ENCODE measurements at places on chromosomes 4 and X. TPM values are rescaled to one million over a fixed set of nuclear protein-coding genes. Genes with fewer than 3 reads are reported as not detected.

The ANXA5 gene
- total RNA-seq, result 64.1 TPM

DNA sequence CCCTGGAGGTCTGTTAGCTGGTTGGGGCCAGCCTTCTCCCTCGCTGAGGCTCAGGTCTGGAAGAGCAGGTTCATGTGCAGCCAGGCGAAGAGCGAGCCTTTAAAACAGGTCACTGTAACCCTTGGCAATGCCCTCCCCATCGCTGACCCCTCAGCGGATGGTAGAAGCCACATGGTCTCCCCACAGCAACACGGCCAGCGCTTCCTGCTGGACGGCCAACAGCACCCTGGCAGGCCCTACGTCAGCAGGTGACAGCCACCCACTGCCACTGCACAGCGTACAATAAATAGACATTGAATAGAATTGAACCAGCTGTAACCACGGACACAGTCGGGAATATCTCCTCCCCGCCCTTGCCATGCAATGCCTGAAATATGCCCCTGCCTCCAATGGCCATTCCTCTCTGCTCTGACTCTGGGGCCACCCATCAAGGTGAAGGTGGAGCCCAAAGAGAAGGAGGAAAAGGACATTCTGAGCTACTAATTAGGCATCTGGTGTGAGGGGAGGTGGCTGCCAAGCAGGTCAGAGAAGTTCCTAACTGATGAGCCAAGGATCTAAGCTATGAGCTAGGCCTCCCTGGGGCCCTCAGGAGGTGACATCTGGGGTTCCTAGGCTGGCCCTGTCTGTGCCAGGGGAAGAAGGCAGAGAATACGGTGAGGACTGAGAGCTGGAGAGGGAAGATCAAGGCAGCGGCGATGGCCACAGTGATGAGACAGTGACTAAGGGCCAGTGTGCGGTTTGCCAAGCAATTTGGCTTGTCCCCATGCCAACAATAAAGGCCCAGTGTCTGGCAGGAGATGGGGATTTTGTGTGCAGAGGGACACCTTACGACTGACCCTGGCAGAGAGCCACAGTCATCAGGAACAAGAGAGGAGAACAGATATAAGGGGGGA is 202.3 kb downstream of the BCOR start:
- no peak for DNase-seq

DNA sequence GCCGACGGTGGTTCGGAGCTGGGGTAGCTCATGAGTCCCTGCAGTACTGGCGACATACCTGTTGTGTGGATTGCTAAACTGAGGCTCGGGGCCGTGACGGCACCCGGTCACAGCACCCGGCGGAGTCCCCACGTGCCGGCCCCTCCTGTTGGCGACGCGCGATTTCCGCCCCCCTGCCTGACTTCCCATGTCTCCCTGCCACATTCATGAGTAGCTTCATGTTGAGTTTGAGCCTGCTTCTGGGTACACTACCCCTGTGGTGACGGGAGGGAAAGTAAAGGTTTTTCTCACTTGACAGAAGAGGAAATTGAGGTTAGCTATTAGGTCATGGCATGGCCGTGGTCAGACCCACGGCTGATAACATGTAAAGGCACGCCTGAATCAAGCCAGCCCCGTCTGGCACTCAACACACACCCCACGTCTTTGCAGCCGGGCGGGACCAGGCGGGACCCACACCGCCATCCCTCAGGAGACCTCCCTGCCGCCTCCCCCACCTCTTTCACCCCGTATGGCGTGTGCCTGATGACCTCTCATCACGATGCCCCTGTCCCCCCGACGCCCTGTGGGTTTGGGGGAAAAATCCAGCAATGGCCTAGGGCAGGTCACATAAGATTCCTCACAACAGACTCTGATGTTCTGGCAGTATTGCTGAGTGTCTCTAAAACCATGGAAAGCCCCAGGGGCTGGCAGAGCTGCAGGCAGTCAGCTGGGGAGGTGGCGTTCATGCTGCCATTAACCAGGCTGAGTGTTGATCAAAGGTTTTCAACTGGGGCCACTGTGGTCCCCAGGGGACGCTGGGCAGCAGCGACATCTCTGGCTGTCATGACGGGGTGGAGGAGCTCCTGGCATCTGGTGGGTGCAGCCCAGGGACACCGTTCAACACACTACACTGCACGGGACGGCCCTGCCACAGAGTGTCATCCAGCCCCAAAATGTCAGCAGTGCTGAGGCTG is 29.2 kb downstream of the P2RY8 start:
- no peak for DNase-seq

DNA sequence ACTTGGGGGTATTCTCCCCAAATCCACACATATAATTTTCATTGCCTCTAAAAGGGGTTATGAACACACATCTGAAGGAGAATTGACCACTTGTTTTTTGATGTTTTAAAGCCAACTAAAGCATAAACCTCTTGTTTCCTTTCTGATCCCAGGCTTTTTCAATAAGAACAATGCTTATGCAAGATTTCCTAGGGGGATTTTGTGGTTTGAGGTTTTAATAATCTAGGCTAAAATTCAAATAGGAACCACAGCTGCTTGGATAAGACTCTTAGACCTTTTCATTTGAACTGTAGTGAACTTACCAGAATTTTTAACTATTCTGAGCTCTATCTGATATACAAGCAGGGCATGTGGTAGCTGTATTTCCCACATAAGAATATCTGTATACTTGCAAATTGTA is 651.1 kb downstream of the ANKRD50 start:
- no peak for DNase-seq

GRCh38 chr4:588351-588849 is 12.3 kb upstream of the TMEM271 start:
- DNase-seq, result no peak

DNA sequence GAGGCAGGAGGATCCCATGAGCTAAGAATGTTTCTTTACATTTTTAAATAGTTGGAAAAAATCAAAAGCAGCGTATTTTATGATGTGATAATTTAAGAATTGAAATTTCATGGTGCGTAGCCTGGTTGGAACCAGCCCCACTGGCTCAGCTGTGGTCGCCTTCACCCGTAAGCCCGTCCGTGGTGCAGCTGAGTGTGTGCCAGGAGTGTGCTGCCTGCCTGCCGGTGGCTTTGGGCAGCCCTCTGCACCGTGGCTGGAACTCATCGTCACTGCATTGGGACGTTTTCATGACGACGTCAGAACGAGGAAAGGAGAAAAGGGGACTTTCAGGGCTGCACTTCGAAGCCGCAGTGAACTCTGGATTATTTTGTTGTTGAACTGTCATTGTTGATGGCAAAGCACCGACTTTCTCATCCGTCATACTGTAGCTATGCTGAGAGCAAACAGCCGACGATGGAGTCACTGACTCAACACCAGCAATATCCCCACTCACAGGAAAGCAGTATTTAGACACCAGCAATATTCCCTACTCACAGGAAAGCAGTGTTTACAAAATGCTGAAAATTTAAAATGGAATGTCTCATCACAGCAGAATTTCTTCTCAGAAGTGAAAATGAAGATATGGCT is 35.1 kb downstream of the PCGF3 start:
- DNase-seq, result no peak

- no peak for DNase-seq
Observed at GRCh38 chrX:123918106-123918721, 43.3 kb upstream of the STAG2 start.

- DNase-seq, result no peak
Observed at GRCh38 chr4:39908284-39908683, 69.4 kb downstream of the PDS5A start.

DNA sequence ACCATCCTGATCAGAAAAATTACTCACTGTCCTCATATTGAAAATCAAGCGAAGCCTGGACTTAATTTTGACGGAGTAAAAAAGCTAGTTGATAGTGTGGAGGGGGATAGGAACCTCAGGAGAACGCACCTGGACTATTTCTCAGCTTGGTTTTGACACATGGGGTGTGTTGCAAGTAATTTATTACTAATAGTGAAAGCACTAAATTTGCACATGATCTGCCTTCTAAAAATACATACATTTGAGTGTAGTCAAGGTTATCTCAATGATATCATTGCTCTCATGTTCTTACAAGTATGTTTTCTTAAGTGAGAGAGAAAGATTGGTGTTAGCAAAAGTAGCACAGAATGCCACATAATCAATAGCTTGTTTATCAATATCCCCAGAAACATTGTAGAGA is 29.5 kb downstream of the LRIT3 start:
- no peak for DNase-seq

The SMIM10L2A gene
- total RNA-seq, result 0.44 TPM

DNA sequence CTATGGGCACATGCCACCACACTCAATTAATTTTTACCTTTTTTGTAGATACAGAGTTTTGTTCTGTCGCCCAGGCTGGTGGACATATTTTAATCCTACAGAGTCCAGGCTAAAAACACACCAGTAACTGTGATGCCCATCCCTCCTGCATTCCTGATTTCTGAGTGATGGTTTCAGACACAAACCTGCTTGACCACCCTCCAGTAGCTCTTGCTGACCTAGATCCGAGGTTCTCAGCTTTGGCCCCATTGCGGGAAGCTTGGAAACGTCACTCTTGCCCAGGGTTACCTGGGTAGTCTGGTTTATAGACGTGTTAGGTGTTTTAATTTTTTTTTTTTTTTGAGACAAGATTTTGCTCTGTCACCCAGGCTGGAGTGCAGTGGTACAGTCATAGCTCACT is 7.5 kb downstream of the CD99 start:
- DNase-seq, result no peak

DNA sequence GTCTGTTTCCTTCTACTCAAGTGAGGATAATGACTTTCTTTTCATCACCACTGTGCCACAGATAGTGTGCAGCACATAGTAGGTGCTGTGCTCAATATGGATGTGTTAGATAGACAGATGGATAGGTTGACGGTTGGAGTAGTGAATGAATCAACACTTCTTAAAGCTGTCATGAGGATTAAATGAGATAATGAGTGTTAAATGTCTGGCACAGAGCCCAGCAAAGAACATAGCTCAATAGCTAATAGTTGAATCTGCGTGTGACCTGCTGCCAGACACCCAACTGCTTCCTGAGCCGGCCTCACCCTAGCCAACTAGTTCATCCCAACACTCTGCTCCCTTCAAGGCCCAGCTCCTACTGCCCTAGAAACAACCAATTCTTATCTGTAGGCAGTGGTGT is 67.7 kb upstream of the PJA1 start:
- DNase-seq, result no peak

DNA sequence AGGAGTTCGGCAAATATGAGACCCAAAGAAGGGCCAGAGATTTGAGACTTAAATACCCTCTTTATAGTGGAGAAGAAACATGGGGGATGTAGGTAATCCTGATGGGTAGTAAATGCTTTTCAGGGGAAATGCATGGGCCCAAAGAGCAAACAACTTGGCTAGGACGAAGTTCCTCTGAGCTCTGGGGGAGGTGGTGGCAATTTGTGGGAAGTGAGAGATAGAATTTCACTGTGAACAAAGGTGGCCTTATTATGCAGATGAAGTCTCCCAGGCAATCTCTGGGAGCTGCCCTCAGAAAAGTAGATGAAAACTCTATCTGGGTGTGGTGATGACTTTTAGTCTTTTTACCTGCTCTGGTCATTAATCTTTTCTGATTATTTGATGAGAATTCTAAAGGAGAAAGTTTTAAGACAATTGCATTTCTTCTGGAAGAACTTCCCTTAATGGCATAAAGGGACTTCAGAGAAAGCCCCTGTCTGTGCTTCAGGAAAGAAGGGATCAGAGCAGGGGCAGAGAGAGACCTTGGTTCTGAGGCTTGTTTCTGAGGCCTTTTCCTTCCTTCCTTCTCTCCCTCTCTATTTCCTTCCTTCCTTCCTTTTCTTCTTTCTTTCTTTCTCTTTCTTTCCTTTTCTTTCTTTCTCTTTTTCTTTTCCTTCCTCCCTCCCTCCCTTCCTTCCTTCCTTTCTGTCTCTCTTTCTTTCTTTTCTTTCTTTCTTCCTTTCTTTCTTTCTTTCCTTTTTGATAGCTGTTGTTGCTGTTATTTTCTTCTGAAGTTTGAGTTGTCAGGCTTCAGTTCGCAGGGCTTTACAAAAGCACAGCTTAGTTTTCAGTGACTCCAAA is 37.5 kb upstream of the MAOA start:
- no peak for DNase-seq

GRCh38 chr4:84455697-84456096 is 43.4 kb downstream of the NKX6-1 start:
- no peak for DNase-seq

The TMPRSS11D gene
- total RNA-seq, result not detected

Data from activated T-cell treated with anti-CD3 and anti-CD28 coated beads, Interleukin-2, amount 50 U/mL, for 72 hours (primary cell).